ENCODE measurements at places on chromosomes 2 and 18. TPM values are rescaled to one million over a fixed set of nuclear protein-coding genes. Genes with fewer than 3 reads are reported as not detected.

Gene SOCS6
- total RNA-seq, result 21.8 TPM

Gene SMYD1
- total RNA-seq, result 544 TPM

Gene MFSD2B
- not detected for total RNA-seq

Gene IL18R1
- 1.0 TPM for total RNA-seq

Gene RNF125
- 5.6 TPM for total RNA-seq

Gene RIOK3
- 49.3 TPM for total RNA-seq

Gene SFXN5
- 9.6 TPM for total RNA-seq

Gene SPATA3
- not detected for total RNA-seq

GRCh38 chr2:150621526-150622213 is 134.2 kb upstream of the RND3 start:
- DNase-seq, result no peak

DNA sequence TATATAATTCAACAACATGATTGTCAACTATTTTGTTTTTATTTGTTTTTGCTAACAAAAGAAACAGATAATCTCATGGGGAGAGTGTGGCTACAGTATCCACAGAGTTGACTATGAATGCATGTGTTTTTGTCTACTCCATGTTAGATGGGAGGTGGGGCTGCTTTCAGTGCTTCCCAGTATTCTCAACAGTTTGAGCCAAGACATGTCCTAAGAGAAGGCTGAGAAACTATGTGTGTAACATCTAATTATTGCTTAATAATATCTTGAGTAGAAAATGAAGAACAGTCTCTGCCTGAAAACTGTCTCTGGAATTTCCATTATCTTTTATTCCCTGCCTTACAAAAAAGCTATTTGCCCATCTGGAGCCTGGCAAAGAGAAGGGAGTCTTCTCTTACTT is 178.8 kb upstream of the MMADHC start:
- DNase-seq, result no peak

DNA sequence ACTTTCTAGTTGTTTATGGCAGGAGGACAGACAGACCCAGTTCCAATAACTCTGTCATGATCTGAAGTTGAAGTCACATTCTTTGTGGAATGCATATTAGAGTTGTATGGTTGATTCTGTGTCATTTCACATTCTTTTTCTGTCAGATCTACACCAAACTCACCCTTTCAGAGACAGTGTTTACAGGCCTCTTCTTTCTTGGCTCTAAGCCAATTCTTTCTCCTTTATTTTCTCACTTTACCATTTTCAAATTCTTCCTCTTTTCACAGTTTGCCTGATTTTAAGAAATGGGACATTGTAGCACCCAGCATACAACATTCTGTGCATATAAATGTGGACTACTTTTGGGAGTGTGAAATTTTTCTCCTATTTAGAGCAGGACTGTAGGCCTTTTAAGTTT is 103.7 kb downstream of the CCDC85A start:
- no peak for DNase-seq

DNA sequence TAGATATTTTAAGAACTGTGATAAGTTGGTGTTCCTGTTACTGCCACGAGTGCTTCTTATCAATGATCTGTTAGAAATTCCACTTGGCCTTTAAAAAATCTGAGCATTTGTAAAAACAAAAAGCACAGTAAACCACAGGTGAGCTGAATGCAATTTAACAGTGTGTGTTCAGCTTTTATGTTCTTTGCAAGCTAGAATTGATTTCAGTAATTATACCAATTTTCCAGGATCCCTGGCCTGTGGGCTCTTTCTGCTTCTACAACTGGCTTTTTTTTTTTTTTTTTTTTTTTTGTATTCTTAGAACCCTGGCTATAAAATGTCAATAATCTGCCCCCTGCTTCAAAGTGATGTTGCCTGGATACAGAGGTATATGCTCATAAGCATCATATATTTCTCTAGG is 548.5 kb upstream of the SLC8A1 start:
- no peak for DNase-seq

GRCh38 chr2:128631698-128632500 is 313.2 kb upstream of the HS6ST1 start:
- no peak for DNase-seq

DNA sequence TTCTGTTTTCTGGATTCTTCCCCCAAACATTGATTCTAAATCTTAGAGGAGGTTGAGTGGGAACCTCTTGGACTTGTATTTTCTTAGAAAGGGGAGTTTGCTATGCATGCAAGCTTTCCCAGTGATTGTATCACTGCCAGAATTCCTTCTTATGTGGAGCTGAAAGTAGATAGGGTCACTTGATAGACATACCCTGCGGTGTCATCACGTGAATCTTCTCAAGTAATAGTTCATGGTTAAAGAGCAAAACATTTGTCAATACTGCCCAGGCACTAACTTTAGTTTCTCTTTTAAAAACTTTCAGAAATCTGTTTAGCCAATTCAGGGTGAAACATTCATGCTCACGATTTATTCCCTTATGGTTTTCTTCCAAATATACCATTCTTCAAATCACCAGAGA is 6.4 kb downstream of the PMAIP1 start:
- DNase-seq, result no peak

DNA sequence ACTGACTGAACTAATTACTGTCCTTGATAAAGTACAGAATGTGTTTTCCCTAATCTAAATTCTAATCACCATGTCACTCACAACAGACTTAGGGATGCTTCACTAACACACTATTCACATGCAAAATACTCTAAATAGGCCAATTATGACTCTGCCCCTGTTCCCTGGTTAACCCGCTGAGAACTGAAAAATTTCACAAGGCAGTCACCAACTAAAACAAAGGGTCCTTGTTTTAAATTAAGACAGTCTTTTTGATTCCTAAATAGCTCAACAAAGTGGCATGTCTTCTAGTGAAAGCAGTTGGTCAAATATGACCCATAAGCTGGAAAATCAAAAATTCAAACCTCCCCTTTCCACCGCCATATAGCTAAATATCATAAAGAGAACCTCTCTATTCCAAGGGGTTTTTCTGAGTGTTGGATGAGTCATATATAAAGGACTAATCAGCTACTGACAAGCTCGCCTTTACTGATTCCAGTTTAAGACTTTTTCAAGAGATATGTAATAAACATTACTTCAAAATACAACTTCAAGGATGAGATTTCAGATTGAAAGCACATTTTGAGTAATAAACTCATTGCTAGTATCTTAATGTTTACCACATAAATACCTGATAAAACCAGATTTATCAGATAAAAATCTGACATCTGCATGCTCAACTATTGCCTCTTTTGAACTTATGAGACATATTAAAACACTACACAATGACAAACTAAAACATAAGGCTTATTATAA is 235.8 kb downstream of the TCF4 start:
- DNase-seq, result no peak

GRCh38 chr18:46290440-46291020 is 186.3 kb downstream of the HAUS1 start:
- DNase-seq, result no peak

- no peak for DNase-seq
These were observed 3.7 kb downstream of the ITGAV start for GRCh38 chr2:186593523-186593922.

GRCh38 chr2:151718796-151719195 is 15.5 kb downstream of the NEB start:
- no peak for DNase-seq

- DNase-seq, result no peak
These were observed 999.1 kb downstream of the TSN start for GRCh38 chr2:122754561-122754960.

DNA sequence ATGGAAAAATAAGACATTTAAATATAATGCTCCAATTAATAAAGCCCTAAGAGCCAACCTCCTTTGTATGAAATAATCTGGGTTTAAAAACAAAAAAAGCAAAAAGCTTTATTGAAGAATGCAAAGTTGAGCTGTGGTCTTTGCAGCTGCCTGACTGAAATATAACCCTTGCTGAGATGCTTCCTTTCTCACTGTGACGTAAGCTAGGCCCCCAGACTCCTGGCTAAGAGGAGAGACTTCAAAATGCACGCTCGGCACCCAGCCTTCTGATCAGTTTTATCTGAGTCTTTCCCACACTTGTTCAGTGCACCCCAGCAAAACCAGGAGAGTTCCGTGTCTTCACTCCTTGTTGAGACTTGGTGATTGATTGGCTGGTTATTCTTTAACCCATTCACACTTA is 115.3 kb downstream of the BCL11A start:
- DNase-seq, result no peak

DNA sequence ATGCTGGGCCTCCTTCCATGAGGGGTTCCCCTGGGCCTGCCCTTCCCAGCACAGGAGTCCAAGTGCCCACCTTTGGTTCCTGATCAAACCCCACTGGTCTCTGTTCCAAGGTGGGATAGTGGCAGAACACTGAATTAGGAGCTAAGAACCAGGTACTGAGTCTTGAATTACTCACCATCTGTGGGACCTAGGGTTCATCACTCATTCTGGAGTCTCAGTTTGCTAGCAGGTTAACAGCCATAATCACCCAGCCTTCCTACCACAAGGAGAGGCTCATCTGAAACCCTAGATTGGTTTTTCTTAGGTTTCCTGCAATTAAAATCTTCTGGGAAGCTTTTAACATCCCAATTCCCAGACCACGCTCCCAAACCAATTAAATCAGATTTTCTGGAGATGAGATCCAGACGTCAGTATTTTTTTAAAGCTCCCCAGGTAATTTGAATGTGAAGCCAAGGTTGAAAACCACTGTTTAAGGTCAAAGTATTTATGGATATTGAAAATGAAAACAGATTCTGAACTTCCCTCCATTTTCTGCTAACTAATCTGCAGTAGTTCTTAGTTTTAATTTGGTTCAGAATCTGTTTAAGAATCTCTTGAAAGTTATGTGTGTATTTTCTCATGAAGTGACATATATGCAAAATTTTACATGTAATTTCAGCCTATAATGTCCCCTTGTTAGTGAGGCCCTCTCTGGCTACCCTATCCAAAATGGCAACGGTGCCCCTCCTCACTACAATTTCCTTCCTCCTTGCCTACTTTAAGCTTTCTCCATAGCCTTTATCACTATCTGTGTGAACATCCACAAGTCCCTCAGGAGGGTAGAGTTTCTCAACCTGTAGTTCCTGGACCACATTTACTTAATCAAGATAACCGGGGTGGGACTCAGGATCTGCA is 166.5 kb upstream of the CXCR4 start:
- DNase-seq, result no peak

- no peak for DNase-seq
These were observed 2187.6 kb upstream of the CELF4 start for GRCh38 chr18:39753178-39753577.

DNA sequence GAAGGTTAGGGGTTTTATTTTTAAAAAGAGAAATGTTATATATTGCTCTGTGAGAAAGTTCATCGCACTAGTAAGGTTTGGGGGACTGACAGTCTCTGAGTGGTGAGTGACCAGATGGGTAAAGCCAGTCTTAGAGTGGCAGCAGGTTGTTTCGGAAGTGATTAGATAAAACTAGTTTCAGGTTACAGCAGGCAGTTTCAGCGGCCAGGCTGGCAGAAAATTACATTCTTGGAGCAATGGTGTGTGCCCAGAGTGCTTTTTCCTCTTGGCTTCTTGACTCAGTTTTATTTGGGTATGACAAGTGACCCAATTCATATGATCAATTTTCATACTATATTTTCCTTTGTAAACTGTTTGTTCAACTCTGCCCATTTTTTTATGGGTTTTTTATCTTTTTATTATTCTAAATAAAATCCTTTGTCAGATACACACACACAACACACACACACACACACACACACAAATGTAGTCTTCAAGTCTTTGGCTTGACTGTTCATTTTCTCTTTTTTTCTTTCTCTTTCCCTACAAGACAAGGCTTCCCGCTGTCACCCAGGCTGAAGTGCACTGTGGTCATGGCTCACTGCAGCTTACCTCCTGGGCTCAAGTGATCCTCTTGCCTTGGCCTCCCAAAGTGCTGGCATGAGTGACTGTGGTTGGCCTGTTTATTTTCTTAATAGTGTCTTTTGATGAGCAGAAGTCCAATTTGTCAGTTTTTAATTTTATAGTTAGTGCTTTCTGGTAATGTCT is 30.9 kb downstream of the RALBP1 start:
- DNase-seq, result no peak

DNA sequence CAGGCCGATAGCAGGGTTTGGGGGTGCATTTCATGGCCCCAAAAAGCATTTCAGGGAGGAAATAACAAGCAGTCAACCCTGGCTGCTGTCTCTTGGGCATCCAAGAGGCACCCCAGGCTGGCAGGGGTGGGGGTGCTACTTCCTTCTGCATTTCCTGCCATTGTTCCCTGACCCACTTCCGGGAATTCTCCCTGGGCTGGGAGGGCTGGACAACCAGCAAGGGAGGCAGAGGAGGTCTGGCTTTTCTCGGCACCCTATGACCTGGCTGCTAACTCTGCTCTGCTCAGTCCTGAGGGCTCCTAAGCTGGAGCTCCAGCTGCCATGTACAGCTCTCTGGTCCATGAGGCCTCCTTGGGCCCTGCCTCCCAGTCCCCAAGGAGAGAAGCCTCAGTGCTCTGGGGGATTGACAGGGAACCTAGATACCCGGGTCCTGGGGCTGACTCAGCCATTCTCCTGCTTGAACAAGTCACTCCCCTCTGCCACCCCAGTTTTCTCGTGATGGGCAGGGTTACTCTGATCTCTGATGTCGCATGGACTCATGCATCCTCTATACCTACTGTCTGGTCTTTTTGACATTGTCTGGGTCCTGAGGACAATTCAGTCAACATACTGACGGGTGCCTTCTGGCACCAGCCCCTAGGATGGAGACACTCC is 47.2 kb downstream of the DYSF start:
- no peak for DNase-seq

DNA sequence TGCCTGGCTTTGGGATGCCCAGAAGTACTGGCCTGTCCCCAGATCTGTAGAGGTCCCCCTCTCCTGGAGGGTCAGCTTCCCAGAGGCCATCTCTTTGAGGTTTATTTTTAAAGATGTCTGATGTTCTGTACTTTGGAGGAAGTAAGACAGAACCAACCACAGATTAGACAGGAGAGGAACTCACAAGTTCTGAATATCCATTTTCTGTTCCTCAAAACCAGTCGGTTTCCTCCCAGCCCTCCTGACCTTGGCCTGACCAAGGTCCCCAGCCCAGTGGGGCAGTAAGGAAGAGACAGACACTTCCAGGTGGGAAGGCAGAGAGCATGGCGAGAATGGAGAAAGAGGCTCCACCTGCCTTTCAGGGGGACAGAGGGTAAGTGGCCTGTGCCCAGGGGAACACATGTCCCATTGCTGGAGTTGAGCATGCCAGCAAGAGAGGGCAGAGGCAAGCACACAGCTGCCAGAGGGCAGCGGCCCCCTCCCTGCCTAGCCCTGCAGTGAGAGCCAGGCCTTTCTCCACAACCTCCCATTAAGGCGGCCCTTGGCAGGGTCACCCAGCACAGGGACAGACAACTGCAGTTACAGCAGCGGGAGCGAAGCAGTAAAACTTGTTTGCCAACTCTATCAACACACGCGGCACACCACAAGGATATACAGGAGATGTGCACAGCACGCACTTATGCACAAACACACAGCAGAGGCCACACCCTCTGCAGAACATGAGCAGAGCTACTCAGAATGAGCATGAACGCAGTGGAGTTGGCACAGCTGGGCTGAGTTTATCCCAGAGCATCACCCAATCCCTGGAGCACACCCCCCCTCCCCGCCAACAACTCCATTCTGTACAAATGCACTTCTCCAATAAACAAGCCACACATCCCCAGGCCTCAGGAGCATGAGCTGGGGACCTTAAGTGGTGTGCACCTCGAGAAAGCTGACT is 18.5 kb upstream of the SEMA4C start:
- no peak for DNase-seq

GRCh38 chr18:41436772-41437171 is 518.3 kb upstream of the PIK3C3 start:
- no peak for DNase-seq

Data from Right ventricle myocardium inferior (tissue), 1 donor.